ENCODE measurements at places on chromosomes 13 and 19.

DNA sequence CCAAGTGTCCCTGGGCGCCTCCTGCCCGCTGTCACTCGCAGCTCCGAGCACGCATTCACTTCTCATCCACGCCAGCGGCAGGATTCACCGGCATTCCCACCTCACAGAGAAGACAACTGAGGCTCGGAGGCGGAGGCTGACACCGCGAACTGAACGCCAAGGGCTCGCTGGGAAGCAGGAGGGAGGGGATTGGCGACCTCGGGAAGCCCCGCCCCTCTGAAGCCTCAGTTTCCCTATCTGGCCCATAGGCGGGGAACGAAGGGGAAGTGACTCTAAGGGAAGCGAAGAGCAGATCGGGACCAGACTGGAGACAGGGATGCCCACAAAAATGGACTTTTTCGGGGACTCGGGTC, 256 bp downstream of the MICOS13 start:
- no peak for DNase-seq

GRCh38 chr19:290372-291005, 714 bp downstream of the PLPP2 start:
- peak; percentile 87 for DNase-seq

DNA sequence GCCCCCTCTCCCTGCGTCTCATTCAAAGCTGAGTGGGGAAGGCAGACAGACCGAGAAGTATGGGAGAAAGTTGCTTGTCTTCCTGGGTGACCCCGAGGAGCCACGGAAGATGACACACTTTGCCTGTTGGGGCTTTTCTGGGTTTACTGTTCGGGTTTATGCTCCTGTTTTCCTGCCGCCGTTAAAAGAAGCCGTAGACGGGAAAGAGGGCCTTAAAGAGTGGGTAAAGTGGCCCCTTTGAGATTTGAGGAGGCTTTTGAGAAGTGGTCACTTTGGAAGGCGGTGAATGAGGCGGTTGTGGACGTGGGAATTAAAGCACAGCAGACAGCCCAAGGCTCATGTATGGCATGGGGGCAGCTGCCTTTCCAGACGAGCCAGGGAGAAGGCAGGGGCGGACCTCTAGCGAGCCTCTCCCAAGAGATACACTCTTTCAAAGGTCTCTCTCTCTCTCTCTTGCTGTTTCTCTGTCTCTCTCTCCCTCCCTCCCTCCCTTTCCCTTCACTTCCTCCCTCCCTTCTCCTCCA, 493 bp upstream of the LHFPL6 start:
- DNase-seq: peak; percentile 17

DNA sequence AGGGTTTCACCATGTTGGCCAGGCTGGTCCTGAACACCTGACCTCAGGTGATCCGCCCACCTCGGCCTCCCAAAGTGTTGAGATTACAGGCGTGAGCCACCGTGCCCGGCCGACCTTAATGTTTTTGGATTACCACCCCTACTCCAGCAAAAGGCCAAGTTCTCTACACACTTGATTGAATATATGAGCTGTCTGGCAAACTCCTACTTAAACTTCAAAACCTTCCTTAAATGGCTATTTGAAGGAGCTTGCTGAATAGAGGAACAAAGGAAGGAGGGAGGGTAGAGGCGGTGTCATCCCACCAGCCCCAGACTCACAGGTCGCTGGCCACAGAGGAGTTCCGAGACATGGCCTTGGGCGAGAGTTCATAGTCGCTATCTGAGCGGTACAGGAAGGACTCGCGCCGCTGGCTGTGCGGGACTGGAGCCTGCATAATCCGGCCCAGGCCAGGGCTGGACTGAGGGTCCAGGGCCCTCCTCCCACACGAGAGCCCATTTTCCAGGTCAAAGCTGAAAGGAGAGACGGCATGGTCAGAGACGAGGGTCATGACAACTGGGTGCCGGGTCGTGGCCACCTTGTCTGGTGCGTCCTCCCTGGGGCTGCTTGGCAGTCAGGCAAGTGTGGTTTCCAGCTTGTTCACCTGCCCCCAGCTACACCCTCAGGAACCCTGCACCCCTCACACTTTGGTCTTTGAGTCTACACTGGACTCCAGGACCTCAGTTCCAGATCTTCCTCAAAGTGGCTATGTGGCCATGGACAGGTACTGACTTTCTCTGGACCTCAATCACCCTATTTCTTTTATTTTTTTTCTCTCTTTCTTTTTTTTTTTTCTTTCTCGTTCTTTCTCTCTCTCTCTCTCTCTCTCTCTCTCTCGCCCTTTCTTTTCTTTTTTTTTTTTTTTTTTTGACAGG, 4.2 kb downstream of the PDE4C start:
- no peak for DNase-seq

GRCh38 chr13:74039154-74039553, 95.0 kb downstream of the KLF12 start:
- no peak for DNase-seq

DNA sequence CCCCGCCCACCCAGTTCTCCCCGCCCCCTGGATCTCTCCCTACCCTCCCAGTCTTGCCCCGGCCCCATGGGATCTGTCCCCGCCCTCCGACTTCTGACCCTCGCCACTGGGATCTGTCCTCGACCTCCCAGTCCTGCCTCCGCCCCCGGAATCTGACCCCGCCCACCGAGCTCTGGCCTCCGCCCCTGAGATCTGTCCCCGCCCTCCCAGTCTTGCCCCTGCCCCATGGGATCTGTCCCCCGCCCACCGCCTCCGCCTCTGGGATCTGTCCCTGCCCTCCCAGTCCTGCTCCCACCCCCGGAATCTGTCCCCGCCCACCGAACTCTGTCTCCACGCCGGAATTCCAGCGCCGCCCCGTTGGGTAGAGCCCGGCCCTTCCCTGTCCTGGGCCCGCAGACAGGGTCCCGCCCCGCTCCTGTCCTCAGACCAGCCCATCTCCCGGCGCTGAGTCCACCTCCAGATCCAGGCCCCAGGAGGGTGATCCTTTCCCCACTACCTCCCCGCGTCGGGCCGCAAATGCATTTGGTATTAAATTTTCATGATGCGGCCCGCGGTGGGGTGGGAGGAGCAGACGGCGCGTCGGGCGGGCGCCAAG, 1.5 kb upstream of the SLC17A7 start:
- peak; percentile 94 for DNase-seq

DNA sequence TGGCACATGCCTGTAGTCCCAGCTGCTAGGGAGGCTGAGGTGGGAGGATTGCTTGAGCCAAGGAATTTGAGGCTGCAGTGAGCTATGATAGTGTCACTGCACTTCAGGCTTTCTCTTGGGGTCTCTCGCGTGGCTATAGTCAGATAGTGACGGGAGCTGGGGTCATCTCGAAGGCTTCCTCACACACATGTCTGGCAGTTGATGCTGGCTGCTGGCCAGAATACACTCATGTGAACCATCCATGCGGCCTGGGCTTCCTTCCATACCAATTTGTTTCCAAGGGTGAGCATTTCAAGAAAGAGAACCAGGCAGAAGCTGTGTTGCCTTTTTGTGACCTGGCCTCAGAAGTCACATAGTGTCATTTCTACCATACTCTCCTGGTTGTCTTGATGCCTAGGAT, 26.4 kb downstream of the LEUTX start:
- peak; percentile 23 for DNase-seq

GRCh38 chr19:49132974-49133609, 13.7 kb downstream of the PPFIA3 start:
- DNase-seq: peak; percentile 49

All from NCI-H345 (cell line).